Adrenal gland (tissue), 19 donors: ENCODE measurements at places on chromosomes 6 and 20. TPM values are rescaled to one million over a fixed set of nuclear protein-coding genes. Genes with fewer than 3 reads are reported as not detected.

GRCh38 chr20:64055893-64056638 is 6.6 kb upstream of the SOX18 start:
- no peak for DNase-seq

- DNase-seq, result no peak
Measured at GRCh38 chr6:43189776-43190304, 7.8 kb downstream of the CUL9 start.

- DNase-seq, result no peak
Measured at GRCh38 chr6:12403947-12404647, 113.9 kb downstream of the EDN1 start.

DNA sequence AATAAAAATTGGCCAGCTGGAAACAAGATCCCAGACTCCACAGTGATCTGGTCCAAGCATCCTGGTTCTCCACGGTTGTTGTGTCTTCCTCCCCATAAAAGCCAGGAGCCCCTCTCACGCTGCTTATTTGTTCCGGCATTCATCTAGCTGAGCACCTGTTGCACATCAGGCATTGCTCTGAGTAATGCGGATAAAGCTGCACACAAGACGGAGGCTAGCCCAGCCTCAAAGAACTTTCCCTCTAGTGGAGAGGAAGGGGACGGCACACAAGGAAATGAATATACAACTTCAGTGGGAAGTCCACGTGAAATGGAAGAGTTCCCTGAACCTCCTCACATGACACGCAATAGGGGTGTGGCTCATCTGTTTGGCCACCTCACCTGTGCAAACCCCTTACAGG is 30.3 kb upstream of the NXT1 start:
- DNase-seq, result no peak

- DNase-seq, result no peak
Measured at GRCh38 chr6:46333481-46333880, 157.8 kb downstream of the RCAN2 start.

DNA sequence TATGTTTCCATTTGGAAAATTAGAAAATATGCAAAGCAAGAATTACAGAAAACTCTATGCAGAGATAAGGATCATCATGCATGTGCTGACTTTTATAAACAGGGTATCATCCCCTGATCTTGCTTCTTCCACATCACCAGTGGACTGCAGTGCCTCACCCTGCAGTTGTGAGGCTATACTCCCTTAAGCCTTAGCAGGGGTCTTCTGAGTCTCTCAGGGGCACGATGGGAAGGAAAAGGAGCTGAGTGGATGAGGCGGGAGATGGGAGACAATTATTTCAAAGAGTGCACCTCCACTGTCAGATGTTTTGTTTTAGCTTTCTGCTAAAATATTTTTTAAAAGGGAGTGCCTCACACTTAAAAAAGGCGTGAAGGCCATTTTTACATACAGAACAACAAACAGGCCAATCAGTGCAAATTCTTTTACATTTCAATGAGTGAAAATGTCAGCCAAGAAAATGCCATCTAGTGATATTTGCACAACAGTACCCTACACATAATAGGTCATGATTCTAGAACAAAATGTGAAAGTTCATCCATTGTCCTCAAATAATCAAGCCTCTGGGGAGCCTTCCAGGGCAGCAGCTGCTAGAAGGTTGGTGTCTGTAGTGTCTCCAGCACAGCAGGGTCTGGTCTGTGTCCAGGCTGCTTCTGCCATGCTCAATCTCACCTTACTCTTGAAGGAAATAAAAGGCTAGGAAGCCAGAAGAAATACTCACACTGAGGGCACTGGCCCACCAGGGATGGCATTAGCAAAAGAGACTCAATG is 13.2 kb upstream of the SERPINB9 start:
- no peak for DNase-seq

IL20RA gene
- 8.8 TPM for total RNA-seq

C20orf141 gene
- not detected for total RNA-seq
